ENCODE measurements at places on chromosomes 5 and 9.
A peak's percentile ranks its signal among the peaks of the same experiment; 100 is the strongest.

GRCh38 chr9:130423272-130423671 is 21.5 kb upstream of the ASS1 start:
- no peak for DNase-seq

DNA sequence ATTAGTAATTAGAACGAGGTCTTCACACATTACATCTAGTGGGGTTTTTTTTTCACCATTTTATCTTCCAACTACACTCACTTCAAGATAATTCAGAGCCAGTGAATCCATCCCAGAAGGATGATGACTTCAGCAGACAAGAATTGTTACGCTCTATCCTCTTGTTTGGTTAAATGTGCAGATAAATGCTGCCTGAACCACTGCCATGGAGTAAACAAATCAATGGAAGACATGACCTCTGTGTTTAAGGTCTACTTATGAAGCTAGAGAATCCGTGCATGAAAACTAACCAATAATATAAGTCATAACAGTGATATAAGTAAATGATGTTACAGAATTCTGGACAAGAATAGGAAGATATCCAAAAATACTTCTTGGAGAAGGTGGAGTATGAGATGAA is 602.6 kb downstream of the TLR4 start:
- no peak for DNase-seq

DNA sequence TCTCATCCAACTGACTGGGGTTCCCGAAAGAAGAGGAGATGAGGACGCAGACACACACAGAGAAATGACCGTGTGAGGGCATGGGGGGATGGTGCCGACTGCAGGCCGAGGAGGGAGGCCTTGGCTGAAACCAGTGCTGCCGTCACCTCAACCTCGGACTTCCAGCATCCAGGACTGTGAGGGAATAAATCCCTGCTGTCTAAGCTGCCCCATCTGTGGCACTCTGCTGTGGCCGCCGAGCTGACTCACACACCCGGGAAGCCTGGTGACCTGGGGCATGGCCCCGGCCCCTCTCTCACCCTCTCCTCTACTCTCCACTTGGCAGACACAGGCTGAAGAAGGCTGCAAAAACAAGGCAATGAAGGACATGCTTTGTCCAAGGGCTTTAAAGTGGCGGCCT is 4.4 kb upstream of the COL5A1 start:
- no peak for DNase-seq

GRCh38 chr5:129271308-129271707 is 176.8 kb downstream of the ISOC1 start:
- no peak for DNase-seq

- no peak for DNase-seq
Observed at GRCh38 chr9:71514344-71514975, 253.9 kb downstream of the CEMIP2 start.

DNA sequence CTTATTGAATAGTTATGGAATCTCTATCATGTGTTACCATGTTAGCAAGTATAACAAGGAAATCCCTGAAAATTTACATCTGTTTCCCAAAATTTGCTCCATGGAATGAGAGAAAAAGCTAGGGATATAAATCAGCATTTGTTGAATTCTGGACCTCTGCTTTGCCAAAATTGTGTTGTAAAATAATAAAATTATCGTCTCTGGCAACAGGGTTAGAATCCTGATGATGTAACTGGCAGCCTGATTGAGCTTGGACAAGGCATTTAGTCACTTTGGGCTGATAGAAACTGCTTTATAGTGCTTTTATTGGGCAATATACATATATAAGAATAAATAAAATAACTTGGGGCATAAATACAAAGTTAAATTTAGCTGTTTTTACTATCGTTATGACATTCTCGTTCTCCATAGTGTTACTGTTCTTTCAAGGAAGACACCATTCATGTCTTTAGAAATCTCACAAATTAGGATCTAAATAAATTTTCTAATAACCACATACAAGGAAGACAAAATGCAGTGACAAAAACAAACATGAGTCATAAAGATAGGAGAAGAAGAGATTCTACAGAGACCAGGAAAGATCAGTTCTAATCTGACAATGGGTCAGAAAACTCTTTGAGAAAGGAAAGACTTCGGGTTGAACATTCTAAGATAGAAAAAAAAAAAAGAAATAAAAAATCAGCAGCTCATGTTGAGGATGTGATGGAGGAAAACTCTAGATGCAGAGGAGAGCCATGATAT is 145.0 kb upstream of the CDH10 start:
- no peak for DNase-seq

- DNase-seq, result no peak
Observed at GRCh38 chr5:73295447-73295846, 122.5 kb downstream of the TMEM174 start.

- no peak for DNase-seq
Observed at GRCh38 chr9:69308206-69308931, 16.6 kb upstream of the ENTREP1 start.

DNA sequence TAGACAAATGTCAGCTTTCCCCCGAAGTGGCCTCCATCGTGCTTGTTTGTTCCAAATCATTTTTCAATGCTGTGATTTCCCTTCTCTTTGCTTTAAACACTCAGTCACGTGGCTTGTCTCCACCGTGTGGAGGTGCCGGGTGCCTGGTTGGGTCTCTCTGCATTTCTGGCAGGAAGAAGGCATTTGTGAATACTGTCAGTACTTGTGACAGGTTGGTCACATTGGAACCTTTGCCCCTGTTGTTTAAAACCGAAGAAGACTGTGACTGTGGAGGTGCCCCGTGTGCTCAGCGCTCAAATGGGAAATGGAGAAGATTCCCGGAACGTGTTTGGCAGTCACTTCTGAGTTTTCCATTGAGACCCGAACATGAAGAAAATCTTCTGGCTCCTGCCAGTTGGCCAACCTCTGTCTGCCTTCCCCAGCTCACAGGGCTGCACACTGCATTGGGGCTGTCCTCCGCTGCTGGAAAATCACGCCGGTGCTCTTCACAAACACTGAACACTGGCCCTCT is 74.6 kb downstream of the LMNB1 start:
- DNase-seq, result peak; percentile 37

DNA sequence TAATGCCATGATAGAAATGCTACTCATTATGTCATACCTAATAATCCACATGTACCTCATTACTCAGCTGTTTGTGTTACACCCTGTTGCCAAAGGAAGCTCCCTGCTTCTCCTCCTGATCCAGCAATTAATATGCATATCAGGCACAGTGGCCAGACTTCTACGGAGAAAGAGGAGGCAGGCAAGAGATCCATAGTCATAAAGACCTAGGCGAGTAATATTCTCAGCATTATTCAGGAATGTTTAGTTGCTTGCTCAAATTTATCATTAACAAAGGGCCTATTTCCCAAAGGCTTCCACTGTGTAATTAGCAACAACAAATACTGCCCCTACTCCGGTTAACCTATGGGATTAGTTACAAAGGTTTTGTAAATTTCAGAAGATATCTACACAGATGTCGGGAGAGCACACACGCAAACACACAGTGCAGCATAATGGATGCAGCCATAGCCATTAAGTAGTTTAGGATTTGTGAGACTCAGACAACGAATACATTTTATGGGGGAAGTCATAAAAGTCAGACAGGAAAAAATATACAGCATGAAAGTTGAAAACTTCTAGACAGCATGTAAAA is 192.6 kb downstream of the EFNA5 start:
- no peak for DNase-seq

- no peak for DNase-seq
Observed at GRCh38 chr9:115590011-115590410, 472.1 kb upstream of the TNC start.

- DNase-seq, result no peak
Observed at GRCh38 chr5:88544136-88544645, 275.5 kb upstream of the TMEM161B start.

DNA sequence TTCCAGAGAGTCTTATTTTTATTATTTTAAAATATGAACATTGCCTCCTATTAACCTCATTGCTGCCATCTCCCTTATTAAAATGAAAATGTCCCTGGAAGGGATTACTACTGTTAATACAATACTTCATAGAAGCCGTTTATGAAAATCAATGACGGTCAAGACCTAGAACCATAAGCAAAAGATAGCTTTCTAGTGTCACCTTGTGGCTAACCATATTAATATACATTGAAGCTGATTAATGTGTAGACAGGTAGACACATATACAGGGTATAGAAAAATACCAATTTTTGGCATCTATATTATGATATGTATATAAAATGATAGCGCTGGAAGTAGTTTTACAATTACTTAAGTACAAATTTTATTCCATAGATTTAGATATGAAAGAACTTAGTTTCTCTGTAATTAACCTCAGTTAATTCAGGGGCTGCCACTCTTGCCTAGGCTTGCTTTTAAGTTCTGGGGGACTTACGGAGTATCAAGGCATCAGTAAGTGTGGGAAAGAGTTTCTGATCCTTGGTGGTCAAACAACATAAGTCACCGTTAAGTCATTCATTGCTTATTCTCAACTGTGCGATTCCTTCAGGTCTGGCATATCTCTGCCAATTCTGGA is 2.5 kb upstream of the YTHDC2 start:
- DNase-seq, result peak; percentile 52

DNA sequence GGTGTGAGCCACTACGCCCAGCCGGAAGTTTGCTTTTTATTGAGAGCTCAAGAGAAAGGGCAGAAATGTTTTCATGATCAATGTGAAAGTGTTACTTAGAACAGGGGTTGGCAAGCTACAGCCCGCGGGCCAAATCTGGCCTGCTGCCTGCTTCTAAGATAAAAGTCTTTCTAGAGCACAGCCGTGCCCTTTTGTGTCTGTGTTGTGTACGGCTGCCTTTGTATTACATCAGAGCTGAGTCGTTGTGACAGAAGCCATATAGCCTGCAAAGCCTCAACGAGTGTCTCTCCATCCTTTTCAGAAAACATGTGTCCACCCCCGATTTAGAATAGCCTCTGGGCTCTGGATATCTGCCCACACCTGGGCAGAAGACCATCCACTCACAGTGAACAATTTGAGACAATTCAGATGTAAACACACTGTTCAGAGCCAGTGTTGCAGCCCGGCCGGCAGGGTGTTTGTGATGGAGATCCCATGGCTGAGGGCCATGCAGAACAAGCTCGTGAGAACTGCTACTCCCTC is 28.8 kb downstream of the AK8 start:
- no peak for DNase-seq

- no peak for DNase-seq
Observed at GRCh38 chr5:130055572-130055971, 151.3 kb downstream of the CHSY3 start.

DNA sequence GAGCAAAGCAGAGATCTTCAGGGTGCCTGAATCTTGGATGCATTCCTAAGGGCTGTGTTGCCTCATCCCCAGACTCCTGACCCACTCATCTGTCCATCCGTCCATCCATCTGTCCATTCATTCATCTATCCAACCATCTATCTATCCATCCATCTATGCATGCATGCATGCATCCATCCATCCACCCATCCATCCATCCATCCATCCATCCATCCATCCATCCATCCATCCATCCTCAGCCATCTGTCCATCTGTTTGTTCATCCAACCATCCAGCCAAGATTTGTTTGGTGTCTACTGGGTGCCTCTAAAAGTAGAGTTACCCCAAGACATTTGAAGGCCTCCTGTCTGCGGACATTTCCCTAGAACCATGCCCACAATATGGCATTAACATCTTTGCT is 27.7 kb upstream of the BARHL1 start:
- DNase-seq, result no peak

GRCh38 chr5:179438461-179438860 is 93.2 kb upstream of the ADAMTS2 start:
- DNase-seq, result no peak

GRCh38 chr9:13137426-13137825 is 142.1 kb downstream of the MPDZ start:
- DNase-seq, result no peak

DNA sequence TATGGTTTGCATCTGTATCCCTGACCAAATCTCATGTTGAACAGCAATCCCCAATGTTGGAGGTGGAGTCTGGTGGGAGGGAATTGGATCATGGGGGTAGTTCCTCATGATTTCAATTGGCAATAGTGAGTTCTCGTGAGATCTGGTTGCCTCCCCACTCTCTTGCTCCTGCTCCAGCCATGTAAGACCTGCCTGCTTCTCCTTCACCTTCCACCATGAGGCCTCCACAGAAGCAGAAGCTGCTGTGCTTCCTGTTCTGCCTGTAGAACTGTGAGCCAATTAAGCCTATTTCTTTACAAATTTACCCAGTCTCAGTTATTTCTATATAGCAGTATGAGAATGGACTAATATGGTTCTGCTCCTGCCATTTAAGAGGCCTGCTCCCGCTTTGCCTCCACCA is 32.9 kb downstream of the SCAI start:
- DNase-seq, result no peak

DNA sequence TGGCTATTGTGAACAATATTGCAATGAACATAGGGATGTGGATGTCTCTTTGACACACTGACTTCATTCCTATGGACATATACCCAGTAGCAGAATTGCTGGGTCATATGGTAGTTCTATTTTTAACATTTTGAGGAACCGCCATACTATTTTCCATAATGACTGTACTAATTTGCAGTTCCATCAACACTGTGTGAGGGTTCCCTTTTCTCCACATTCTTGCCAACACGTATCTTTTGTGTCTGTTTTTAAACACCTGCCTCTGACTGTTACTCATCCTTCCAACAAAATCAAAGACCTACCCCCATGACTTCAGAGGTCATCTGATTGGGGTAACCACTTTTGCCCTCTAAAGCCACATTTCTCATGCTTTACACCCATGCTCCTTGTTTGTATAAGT is 133.5 kb downstream of the MED27 start:
- DNase-seq, result no peak

- DNase-seq, result no peak
Observed at GRCh38 chr5:98454407-98454806, 319.1 kb upstream of the RGMB start.

- DNase-seq, result no peak
Observed at GRCh38 chr9:114271556-114272510, 51.1 kb upstream of the ORM1 start.

- no peak for DNase-seq
Observed at GRCh38 chr5:15004506-15004905, 132.9 kb upstream of the ANKH start.

DNA sequence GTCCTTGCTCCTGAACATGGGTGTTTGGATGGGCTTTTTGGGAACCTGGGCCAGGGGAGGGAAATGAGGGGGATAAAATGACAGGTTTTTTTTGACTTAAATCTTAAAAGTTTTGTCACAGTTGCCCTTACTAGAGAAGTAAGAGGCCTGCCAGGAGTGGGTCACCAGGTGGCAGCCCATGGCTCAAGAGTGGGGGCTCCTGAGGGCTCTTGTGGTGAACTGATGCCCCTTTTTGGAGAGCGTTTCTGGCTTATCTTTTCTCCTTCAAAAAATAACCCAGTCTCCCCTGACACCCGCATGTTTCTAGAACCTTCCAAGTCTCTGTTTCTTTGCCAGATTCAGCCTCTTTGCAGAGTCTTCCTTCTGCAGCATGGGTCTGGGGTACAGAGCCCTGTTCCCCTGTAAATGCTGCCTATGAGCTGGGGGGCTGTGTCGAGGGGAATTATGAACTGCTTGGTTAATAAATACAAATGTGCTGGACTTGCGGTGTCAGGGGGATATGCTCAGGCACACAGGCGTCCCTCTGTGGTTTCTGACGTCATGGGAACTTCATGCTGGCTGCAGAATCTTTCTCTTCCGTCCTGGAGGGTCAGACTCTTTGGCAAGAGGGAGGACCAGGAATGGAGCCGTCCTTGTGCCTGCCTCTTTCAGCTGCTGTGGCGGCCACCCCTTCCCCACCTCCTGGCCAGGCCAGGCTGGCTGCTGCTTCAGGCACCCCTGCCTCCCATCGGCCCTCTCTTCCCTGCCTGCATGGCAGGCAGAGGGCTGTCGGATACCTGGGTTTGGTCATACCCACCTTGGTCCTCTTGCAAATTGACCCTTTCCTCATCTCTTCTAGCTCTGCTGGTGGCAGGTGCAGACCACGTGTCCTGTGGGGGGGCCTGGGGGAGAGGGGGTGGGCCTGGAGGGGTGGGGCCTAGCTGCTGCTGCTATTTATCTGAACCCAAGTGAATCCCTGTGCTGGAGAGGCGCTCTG is 30.1 kb downstream of the PTPA start:
- peak; percentile 26 for DNase-seq
